ENCODE measurements at places on chromosomes 6 and 20.

DNA sequence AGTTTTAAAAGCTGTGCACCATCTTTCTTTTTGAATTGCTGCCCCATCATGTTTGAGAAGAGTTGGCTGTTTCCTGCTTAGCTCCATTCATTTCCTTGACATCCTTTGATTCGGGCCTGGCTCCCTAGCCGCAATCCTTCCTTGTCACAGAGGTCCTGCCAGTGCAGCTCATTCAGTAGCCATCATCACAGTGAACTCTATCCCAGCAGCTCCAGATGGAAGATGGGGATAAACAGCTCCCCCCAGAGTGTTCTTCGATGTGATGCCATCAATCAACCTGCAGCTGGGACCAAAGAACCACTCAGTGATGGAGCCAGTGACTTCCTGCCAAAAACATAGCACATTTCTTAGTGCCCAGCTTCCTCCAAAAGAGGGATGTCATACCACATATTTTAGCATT is 158.8 kb downstream of the FRK start:
- DNase-seq: no peak

DNA sequence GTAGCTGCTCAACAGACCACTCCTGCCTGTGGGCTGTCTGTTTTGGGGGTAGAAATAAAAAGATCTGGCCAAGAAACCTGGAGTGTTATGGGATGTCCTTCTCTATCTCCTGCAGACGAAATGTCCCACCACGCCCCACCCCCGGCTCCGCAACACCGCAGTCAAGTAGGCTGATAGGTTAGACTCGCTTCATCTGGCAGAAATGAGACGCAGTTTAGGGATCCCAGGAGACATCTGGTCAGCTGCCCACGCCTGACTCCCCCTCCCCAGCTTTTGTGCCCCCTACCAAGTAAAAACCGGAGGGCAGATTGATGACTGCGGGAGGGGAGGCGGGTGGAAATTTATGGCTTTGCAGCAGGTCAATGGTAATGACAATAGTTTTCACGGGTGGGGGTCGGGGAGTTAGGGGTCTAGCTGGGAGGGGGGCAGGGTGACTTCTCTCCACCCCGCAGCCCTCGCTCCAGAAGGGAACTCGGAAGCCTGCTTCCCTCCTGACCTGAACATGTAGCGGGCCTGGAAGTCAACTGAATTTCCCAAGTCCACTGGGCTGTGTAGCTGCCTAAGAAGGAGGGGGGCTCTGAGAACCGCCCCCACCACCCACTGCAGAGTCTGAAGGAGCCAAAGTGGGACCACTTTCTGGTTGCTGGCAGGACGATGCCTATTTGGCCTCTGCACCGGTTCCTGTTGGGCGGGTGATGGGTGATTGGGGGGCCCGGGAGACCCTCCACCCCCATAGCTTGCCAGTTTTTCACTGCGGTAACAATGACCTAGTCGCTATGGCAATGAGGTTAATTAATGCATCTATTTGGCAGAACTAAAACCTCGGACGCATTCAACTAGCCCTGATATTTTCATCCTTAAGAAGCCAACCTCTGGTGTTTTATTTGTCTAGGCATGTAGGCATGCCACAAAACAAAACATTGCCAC is 25.7 kb downstream of the PMEPA1 start:
- DNase-seq: no peak

GRCh38 chr6:16679050-16679449 is 82.2 kb downstream of the ATXN1 start:
- no peak for DNase-seq

- no peak for DNase-seq
Observed at GRCh38 chr20:20820785-20821483, 108.5 kb upstream of the RALGAPA2 start.

- no peak for DNase-seq
Observed at GRCh38 chr6:53179961-53180651, 31.5 kb upstream of the GCM1 start.

- no peak for DNase-seq
Observed at GRCh38 chr6:87261534-87261933, 60.9 kb upstream of the SMIM8 start.

- no peak for DNase-seq
Observed at GRCh38 chr20:47003223-47003622, 108.6 kb downstream of the EYA2 start.

DNA sequence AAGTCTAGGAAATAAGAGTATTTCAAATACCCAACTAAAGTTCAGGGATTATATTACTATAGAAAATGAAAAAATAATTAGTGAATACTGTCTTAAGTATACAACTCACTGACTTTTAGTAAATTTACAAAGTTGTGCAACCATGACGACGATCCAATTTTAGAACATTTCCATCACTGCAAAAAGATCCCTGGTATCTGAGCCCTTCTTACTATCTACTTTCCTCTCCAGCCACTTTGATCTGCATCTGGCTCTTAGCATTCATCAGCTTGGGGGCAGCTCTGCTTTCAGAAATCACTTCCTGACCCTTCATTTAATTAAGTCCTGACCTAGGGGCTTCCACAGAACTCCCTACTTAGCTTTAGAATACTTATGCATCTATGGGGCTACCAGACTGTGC is 38.2 kb upstream of the RBL1 start:
- DNase-seq: no peak

DNA sequence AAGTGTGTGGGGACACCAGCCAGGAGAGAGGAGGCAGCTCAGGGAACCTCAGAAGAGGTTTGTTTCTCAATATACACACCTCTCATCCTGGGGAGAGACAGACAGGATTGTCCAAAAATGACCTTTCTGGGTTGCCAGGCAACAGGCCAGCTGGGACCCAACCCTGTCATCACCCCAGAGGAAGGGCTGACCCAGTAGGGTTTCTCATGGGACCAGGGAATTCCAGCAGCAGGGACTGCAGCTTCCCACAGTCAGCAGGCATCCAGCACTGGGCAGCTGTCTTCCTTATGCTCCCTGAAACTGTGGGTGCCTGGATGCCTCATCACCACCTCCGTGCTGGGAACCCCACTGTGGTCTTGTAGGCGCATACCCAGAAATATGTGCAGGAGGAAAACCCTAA is 1.3 kb downstream of the C20orf202 start:
- no peak for DNase-seq

DNA sequence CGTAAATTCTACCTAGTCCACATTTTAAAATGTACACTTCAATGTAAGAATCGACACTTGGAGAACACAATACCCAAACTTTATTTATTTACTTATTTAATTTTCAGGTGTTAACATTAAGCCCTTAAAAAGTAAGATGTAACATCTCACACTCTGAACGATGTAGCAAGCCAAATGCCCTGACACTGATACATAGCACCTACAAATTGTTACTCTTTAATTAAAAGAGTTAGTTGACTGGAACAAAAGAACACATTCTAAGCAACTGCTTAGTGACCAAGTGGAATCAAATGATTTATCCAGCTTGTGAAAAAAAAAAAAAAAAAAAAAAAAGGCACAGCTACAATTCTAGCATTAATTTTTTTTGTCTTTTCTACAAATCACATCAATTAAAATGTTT is 292.1 kb upstream of the THEMIS start:
- no peak for DNase-seq

DNA sequence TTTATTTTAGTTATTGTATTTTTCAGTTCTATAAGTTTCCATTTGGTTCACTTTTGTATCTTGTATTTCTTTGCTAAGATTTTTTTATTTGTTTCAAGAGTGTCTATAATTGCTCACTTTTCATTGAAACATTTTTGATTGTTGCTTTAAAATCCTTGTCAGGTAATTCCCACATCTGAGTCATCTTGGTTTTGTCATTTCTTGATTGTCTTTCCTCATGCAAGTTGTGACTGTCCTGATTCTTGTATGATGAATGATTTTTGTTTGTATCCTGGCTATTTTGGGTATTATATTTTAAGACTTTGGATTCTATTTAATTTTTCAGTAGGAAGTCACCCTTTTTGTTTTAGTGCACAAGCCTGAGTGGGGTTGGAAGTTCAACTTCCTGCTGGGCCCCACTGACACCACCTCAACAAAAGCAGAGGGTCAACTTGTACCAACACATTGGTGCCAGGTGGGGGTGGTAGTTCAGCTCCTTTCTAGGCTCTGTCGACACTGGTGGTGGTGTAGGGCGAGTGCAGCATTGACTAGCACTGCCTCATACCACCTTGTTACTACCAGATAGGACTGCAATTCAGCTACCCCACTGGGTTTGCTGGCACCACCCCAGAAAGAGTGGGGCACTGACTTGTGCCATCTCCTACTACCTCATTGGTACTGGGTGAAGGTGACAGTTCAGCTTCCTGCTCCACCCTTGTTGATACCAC is 8.8 kb downstream of the RSPH3 start:
- no peak for DNase-seq

- no peak for DNase-seq
Observed at GRCh38 chr20:6654513-6655252, 112.8 kb upstream of the BMP2 start.

GRCh38 chr6:16712931-16713484 is 48.3 kb downstream of the ATXN1 start:
- no peak for DNase-seq

DNA sequence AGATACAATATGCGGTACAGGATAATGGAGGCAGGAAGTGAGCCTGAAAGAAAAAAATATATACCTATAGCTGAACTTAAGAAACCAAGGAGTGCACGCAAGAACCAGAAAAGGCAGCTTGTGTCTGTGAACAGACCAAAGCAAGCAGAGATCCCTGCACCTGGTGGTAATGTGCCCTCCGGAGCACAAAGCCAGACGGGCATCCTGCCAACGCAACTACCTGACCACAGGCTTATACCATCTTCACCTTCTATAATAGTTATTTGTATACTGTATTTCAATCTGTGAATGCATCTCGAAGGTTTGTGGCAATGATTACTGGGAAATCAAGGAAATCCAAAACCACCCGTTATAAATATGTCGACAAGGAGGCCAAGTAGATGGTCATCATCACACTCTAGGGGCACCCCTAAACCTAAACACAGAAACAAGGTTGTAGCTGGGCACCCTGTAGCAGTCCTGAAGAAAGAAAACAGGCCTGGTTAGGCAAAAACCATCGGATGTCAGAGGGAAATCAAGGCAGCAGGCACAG is 801 bp downstream of the FBXL4 start:
- no peak for DNase-seq

DNA sequence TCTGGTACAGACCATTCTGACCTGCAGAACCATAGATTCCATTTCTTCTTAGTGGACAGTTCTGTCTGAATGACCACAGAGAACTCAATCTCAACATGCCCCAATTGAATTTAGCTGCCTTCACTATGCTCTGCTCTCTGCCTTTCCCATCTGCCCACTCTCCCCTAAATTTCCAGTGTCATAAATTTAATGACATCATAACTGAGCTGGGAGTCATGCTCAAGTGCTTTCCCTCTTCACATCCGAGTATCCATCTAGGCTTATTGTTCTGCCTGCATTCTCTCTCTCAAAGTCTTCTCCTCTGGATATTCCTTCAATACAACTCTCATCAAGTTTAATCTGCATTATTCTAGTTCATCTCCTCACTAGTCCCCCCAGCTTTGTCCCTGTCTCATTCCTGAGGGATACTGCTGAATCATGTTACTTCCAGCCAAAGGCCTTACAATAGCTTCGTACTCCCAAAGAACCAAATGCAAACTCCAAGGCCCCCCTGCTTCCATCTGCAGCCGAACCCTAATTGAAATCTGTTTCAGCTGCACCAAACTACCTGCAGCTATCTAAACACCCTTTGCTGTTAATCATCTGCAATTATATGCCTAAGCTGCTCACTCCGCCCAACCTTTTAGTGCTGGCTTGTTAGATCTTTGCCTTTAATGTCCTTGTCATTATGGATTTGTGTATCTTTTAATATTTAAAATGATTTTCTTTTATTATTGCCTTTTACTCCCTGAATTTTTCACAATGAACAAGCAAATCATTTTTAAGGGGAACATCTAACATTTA is 46.1 kb downstream of the SLC35B3 start:
- DNase-seq: no peak

GRCh38 chr6:15230827-15231226 is 15.0 kb upstream of the JARID2 start:
- no peak for DNase-seq

DNA sequence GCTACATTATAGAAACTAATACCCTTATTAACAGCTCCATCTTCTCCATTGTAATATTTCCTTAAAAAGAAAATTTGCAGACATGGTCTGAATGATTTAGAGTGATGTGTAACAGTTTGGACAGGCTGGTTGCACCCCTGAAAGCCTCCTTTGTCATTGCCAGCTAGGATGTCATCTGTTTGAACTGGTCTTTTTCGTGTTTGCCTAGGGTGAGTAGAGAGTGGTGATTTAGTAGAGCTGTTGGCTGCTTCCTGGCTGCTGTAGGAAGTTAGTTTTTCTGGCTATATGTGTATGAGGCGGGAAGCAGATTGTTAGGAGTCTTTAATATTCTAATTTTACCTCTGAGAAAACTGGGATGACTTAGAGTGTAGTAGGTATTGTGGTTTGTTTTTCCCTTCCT is 101.1 kb downstream of the ZFAND3 start:
- no peak for DNase-seq
